T-helper 22 cell (primary cell): ENCODE measurements at places on chromosomes 7 and 10.

DNA sequence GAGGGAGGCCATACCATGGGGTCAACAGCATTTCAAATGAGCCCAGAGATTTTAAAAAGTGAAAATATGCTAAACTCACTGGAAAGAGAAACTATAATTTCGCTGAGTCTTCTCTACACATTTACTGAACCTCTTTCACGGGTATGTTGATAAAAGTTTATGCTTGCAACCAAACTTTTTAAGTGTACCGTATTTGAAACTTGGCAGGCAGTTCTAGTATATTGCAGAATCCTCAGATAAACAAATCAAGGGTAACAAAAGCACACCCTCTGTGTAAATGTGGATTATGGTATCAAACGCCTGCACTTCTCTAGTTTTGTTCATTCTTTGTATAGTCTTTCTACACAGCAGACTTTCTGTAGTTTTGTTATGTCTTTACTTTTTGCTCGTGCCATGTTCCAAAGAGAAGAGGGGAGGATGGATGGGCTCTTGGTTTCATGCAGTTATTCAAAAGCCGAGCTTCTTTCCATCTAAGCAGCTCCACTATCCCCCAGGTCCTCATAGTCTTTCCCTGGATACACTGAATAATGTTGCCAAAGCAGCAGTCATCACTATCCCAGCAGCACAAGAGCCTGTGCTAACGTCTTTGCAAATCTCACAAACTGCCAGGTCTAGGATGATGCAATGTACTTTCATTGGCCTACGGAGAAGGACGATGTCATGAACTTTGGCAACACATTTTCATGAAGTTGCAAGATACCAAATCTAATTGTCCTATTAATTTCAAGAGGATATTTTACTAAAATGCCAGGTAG lies 131.2 kb downstream of the MPP7 start:
- no peak for DNase-seq

DNA sequence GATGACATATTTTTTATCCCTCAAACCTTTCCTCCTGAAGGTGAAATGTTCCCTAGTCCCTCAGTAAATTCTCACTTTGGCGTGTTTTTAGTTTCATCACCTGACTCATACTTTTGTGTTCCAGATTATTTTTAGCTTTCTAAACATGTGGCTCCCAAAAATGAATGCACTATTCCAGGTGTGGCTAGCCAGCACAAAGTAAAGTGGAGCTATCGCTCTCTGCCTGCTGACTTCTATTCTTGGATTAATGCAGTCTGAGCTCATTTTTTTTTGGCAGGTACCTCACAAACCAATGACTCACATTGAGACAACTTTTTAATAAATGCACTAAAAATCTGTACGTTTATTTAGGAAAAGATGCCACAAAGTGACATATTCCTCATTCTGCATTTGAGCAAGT lies 58.8 kb upstream of the LANCL2 start:
- DNase-seq: no peak

- no peak for DNase-seq
Measured at GRCh38 chr7:51128545-51129435, 187.8 kb downstream of the COBL start.

DNA sequence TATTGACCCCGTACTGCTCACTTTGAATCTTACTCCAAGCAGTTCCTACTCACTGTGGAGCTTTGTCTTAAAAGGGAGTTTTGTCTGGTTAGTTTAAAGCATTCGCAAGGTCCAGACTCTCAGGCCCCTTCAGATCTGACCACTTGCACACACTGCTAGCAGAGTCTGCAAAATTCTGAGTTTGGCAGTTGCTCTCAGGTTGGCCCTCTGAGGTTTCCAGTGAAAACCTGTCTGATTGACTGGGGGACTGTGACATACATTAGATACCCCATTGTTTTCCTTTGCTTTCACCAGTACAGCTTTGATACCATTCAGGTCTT lies 149.2 kb downstream of the XPNPEP1 start:
- DNase-seq: no peak

- DNase-seq: no peak
Measured at GRCh38 chr7:107570298-107570697, 6.5 kb downstream of the DUS4L start.

GRCh38 chr7:142319970-142320369 lies 62.1 kb upstream of the PRSS58 start:
- no peak for DNase-seq

- DNase-seq: no peak
Measured at GRCh38 chr10:102752934-102753664, 9.4 kb downstream of the WBP1L start.

DNA sequence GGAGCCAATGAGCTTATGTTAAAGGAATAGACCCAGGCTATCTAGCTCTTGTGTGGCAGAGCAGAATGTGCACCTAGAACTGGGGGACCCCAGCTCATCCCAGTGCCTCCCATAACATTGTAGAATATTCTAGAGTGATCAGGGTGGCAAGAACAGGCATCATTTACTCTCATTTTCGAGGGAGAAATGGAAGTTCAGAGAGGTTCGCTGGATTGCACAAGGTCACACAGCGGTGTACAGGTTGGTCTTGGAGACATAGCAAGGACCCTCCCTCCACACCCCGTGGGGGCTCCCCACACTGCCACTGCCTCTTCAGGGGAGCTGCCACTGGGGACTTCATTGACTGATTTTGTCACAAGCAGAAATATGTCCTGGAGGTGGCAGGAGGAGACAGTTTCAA lies 8.9 kb downstream of the MUC12 start:
- DNase-seq: no peak

DNA sequence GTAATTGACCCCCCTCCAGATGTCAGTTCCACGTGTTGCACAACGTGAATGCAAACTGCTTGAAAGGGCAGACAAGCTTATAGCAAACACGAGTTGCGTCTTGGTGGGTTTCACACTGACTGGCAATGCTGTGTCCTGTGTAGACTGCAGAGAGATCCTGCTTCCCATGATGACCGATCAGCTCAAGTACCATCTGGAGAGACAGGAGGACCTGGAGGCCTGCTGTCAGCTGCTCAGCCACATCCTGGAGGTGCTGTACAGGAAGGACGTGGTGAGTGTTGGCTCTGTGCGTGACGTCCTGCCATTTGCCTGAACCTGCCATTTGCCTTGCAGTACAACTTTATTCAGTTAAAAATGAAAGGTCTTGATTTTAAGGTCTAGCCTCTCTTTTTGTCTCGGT lies 71.1 kb downstream of the INSYN2A start:
- DNase-seq: no peak

DNA sequence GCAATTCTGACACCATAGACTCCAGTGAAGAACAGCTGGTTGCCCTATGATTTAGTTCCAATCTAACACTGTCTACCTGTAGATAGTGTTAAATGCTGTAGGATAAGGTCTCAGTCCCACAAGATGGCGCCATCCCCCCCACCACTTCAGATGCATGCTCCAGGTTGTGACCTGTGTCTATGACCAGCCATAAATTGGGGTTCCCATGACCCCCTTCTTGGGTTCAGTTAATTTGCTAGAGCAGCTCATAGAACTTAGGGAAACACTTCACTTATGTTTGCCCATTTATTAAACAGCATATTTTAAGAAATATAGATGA lies 13.1 kb downstream of the CCSER2 start:
- DNase-seq: no peak

DNA sequence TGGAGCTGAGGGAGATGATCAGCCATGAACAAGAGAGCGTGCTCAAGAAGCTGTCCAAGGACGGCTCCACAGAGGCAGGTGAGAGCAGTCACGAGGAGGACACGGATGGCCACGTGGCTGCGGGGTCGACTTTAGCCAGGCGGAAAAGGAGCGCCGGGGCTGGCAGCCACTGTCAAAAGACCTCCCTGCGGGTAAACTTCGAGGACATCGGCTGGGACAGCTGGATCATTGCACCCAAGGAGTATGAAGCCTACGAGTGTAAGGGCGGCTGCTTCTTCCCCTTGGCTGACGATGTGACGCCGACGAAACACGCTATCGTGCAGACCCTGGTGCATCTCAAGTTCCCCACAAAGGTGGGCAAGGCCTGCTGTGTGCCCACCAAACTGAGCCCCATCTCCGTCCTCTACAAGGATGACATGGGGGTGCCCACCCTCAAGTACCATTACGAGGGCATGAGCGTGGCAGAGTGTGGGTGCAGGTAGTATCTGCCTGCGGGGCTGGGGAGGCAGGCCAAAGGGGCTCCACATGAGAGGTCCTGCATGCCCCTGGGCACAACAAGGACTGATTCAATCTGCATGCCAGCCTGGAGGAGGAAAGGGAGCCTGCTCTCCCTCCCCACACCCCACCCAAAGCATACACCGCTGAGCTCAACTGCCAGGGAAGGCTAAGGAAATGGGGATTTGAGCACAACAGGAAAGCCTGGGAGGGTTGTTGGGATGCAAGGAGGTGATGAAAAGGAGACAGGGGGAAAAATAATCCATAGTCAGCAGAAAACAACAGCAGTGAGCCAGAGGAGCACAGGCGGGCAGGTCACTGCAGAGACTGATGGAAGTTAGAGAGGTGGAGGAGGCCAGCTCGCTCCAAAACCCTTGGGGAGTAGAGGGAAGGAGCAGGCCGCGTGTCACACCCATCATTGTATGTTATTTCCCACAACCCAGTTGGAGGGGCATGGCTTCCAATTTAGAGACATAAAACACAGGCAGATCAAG lies 3.3 kb downstream of the GDF2 start:
- DNase-seq: no peak

DNA sequence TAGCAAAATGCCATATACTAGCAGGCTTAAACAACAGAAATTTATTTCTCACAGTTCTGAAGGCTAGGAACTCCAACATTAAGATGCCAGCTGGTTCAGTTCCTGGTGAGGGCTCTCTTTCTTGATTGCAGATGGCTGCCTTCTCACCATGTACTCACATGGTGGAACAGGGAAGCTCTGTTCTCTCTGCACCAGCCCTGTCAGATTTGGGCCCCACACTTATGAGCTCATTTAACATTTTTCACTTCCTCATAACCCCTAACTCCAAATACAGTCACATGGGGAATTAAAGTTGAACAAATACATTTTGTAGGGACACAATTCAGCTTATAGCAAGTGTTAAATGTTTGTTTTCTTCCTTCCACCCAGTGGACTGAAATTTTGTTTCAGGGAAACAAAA lies 218.6 kb upstream of the TAC1 start:
- DNase-seq: no peak

DNA sequence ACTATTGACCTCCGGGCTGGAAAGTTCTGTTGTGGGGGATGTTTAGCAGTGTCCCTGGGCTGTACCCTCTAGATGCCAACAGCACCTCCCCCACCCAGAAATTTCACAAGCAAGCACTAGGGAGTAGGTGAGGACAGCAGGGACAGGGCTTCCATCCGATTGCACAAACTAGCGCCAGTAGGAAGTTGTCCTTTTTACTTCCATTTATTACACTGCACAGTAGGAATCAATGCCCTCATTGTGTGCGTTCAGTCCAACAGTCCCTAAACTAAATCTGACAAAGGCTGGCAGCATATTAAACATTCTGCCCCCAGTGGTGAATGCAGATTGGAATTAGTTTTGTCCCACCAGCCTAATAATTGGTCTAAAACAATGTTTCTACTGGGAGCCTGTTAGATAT lies 6.4 kb upstream of the SOSTDC1 start:
- DNase-seq: no peak

DNA sequence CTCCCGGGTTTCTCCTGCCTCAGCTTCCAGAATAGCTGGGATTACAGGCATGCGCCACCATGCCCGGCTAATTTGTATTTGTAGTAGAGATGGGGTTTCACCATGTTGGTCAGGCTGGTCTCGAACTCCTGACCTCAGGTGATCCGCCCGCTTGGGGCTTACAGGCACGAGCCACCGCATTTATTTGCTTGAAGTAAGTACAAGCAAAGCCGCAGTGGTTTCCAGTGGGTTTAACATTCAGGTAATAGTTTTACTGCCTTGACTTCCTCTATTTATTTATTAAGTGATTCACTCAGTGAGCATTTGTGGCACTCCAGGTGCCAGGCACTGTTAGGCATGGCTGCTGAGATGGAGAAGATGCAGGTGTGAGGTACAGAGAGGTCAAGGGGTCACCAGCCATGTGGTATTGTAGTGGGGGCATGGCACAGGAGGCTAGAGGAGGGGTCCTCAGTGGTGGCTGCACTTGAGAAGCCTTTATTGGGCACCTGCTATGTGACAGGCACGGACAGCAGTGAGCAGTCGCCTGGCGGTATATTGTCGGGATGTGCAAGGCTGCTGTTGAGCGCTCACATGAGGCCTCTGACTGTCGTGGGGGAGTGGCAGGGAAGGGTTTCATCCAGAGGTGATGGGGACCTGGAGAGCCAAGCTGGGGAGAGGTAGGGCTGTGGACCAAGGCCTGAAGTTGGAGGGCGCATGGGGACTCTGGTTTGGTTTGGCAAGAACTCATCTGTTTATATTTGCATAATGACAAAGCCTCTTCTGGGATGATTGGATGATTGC lies 54.9 kb downstream of the DOCK1 start:
- DNase-seq: no peak

GRCh38 chr10:66629996-66630395 lies 295.8 kb upstream of the LRRTM3 start:
- no peak for DNase-seq

GRCh38 chr7:96224685-96225084 lies 97.2 kb downstream of the SLC25A13 start:
- DNase-seq: no peak

DNA sequence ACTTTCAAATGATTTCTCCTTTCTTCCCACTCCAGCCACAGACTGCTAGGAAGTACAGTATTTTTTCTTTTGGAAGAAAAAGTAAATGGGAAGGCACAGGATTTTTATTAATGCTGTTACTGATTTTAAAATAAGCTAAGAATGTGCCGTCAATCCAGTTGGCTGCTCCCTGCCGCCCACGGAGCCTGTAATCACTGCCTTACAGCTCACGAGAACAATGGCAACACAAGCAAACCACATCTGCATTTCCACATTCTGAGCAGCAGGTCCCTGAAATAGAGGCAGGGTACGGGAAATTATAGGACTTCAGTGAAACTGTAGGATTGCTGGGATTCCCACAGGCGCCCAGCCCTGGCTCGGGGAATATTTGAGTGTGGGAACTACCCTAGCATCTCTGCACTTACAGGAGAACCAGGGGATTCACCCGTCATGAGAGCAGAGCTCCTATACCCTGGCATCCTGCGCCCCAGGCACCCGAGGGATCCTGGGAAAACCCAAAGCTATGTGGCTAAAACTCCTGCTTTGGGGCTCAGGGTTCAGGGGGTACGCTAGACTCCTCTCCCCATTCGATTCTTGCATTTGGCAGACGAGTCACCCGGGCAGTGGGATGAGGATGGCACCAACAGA lies 72.9 kb upstream of the TNS3 start:
- no peak for DNase-seq

DNA sequence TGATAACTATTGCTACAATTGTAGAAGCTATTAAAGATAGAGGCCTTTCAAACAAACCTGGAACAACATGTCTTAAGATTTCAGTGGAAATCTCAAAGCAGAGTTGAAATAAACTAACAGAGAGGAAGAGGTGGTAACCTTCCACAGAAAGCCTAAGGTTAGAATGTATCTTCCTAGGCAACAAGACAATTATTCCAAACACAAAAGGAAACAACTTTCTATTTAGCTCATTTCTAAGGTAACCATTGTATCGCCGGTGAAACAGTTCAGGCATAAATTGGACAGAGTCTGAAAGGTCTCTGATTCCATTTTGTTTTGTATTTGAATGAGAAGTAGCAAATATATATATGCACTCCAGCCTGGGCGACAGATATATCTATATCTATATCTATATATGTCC lies 30.7 kb upstream of the HYCC1 start:
- no peak for DNase-seq

- no peak for DNase-seq
Measured at GRCh38 chr10:77293347-77293746, 344.3 kb downstream of the KCNMA1 start.
